ENCODE measurements at places on chromosomes 16 and 17. TPM values are rescaled to one million over a fixed set of nuclear protein-coding genes. Genes with fewer than 3 reads are reported as not detected.

GRCh38 chr17:29378500-29378899, 11.7 kb upstream of the TAOK1 start:
- DNase-seq: no peak

DNA sequence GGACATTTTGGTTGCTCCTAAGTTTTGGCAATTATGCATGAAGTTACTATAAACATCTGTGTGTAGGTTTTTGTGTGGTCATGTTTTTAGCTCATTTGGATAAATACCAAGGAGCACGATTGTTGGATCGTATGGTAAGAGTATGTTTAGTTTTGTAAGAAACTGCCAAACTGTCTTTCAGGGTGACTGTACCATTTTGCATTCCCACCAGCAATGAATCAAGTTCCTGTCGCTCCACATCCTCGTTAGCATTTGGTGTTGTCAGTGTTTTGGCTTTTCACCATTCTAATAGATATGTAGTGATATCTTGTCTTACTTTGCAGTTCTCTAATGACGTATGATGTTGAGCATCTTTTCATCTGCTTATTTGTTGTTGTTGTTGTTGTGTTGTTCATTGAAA, 20.2 kb downstream of the TENT4B start:
- DNase-seq: no peak

GRCh38 chr16:89827383-89828198, 684 bp upstream of the SPIRE2 start:
- no peak for DNase-seq

GRCh38 chr16:88014252-88014781, 63.1 kb downstream of the BANP start:
- DNase-seq: no peak

DNA sequence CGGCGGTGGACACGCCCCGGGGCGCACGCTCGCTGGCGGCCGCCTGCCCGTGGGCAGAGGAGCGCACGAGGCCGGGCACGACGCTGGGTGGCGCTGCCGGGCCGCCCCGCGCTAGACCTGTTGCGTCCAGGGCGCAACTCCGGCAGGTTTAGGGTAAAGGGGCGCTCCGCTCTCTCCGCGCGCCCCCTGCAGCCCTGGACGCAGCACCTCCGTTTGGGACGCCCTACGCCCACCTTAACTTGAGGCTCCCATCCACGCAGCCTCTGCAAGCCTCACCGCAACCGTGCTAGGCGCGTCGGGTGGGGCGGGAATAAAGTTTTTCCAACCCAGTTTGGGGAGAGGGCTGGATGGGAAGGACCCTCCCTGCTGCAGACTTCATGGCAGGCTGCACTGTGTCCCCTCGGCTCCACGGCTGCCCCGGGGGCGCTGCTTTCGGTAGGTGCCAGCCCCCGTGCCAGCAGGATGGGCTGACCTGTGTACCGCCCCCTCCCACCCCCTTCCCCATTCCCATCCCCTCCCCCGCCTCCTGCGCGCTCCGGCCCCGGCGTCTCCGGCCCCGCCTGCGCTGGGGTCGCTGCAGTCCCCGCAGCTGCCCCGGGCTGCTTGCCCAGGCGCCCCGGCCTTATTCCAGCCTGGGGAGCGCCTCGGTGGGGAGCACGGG, at the start of gene SYT17:
SYT17 (plus strand) TSS at position 531 of the 661 bp plus-strand sequence. CDS start 407 bp downstream, outside the sequence.
- DNase-seq: no peak

DNA sequence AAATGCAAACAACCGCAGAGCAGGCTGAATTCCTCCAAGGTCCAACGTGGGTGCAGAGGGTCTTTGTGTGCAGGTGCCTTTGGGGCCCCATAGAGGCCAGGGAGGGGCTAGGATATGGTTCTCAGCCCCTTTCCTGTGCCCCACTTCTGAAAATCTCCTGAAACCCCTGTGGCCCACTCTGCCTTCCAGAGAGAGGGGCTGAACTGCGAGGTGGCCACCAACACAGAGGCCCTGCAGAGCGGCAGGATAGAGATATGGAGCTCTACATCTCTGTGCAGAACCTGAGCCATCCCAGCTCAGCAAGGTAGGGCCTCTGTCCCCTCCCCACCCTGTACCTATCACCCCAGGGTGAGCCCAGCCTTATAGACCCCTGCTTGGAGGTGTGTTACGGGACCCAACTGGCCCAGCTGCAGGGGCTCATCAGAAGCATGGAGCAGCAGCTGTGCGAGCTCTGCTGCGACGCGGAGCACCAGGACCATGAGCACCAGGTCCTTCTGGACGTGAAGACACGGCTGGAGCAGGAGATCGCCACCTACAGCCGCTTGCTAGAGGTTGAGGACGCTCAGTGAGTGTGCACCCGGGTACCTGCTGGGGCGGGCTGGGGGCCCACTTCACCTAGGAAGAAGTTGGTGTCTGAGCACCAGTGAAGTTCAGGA, 5.5 kb downstream of the USP6 start:
- DNase-seq: no peak

- DNase-seq: no peak
Measured at GRCh38 chr17:11001651-11002050, 163.8 kb upstream of the PIRT start.

Gene KRTAP4-4
- not detected for total RNA-seq

GRCh38 chr17:58611331-58611730, 80.5 kb downstream of the TEX14 start:
- DNase-seq: no peak

- DNase-seq: no peak
Measured at GRCh38 chr17:28702026-28702751, 9.5 kb downstream of the PROCA1 start.

- DNase-seq: no peak
Measured at GRCh38 chr16:72299684-72300243, 127.8 kb upstream of the PMFBP1 start.

- no peak for DNase-seq
Measured at GRCh38 chr17:80822700-80823410, 168.8 kb upstream of the CHMP6 start.

DNA sequence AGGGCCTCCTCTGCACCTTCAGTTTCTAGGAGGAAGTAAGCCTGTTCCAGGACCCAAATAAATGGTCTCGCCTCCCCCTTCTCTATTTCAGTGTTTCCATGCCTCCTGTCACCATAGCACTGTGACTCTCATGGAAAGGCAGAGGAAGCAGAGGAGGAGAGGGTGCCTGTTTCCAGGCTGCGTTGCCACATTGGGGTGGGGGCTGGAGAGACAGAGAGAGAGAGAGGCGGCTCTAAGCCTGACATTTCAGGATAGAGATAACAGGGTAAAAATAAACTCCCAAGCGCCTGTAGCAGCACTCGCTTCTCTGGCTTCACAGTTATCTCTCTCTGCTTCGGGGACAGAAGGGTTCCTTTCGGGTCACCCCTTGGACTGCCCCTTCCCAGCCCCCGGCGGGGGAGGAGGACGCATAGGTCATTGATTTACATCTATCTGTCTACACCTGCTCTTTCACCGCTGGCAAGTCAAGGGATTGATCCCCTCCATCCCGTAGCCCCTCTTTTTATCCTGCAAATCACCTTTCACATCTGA, 71.2 kb upstream of the MRTFB start:
- DNase-seq: no peak

DNA sequence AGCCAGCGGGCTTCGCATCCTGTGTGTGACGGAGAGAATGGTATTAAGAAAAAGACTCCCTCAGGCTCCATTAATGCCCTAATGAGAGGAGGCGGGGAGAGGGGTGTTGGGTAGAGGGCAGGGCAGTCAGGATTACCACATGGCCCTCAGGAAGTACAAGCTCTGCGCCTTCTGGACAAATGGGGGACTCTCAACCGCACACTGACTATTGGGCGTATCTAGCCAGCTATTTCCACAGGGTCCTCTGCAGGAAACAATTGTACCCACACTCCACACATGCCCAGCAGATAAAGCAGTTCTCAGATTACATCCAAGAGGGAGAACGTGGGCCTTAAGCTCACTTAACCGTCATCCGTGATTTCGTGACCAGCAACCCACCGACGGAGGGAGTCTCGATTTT, 14.7 kb downstream of the NXN start:
- DNase-seq: no peak

- DNase-seq: no peak
Measured at GRCh38 chr17:80835816-80836657, 155.6 kb upstream of the CHMP6 start.

Gene KRTAP1-5
- not detected for total RNA-seq

DNA sequence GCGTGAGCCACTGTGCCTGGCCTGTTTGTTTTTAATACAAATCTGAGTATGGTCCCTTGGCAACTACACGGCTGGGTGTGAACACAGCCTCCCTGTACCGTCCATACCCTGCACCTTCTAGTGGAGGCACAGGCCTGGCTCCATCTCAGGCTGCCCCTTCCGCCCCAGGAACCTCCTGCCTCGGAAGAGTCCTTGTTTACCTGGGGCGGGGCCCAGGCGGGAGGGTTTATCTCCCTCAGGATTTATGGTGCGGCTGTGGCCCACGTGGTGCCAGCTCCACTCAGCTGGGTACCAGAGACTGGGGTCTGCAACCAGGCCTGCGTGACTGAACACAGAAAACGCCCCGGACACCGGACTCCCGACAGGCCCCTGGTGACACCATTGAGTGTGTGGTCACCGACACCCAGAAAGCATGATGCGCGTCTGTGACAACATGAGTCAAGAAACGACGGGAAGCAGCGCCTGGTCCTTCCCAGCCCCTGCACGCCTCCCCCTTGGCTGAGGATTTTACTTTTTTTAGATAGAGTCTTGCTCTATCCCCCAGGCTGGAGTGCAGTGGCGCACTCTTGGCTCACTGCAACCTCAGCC, 19.0 kb downstream of the UNKL start:
- no peak for DNase-seq

DNA sequence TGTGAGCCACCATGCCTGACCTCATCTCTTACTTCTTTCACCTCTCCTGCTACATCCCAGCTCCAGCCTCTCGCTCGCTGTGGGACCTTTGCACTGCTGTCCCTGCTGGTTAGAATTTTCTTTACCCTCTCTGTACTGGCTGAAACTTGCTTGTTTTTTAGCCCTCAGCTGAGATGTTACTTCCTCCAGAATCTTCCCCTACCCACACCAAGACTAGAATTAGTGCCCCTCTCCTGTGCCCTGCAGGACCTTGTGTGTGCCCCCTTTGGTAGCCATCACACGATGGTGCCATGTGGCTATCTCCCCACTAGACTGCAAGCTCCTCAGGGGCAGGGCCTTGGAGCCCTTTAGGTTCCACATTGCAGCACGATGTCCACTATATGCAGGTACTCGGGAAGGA, 84.1 kb downstream of the AIPL1 start:
- DNase-seq: no peak

DNA sequence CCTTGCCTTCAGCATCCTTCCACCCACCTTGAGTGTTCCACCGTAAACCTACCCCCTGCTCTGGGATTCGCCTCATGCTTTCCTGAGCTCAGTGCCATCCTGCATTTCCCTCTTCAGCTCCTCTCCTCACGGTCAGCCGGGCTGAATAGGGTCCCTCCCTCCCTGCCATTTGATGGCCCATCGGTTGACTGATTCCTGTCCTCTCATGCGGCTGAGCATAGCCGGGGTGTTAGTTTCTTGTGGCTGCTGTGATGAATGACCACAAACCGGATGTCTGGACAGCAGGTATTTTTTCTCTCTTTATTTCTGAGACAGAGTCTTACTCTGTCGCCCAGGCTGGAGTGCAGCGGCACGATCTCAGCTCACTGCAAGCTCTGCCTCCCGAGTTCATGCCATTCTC, 44.1 kb upstream of the MGAT5B start:
- DNase-seq: no peak

- peak; percentile 59 for DNase-seq
Measured at GRCh38 chr17:29292071-29292991, 1.6 kb downstream of the NUFIP2 start.

DNA sequence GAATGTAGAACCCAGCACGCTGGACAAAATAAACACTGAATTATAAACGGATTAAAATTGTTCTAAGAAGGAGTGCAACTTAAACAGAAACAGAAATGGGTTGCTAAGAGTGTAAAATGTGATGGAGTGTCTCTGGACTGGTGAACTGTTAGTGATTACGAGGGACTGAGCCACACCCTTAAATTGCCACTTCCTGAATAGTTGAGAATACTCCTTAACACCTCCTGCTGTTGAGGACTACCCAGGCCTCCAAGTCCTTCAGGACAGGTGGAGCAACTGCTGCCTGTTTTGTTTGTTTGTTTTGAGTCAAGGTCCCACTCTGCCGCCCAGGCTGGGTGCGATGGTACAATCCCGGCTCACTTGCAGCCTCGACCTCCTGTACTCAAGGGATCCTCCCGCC, 25.8 kb upstream of the IRF8 start:
- DNase-seq: no peak

GRCh38 chr17:69065113-69065512, 4.4 kb upstream of the ABCA9 start:
- no peak for DNase-seq

DNA sequence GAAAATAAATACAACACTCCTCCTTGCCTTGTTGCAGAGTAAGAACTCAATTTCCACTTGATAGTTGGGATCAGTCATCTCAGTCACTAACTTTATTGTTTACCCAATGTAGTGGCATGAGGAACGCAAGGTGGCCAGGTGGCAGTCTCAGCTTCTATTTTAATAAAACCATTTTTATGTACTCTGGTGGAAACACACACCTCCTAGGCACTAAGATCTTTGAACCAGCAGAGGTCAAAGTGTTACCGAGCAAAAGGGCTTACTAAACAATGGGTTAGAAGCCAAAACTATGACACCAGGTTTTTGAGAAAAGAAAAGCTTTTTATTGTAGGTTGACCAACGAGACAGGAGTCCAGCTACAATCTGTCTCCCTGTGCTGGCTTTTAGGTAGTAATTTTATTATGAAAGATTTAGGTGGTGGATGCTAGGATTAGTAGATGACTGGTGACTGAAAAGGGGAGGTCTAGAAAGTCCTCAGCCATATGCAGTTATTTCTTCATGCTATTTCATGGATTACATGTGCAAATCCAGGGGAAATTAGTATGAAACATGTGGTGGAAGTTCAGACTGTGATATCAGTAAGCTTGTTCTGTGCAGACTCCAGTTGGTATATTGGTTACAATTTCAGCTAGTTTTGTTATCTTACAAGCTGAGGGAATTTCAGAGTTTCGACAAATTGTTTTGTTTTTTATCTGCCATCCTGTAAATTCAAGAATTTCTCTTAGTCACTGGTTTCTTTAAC, 122.3 kb downstream of the PCTP start:
- DNase-seq: no peak

All from CD4-positive, alpha-beta memory T cell (primary cell).